ENCODE measurements at places on chromosomes 4 and X.

GRCh38 chr4:83241132-83241531 lies 43.5 kb downstream of the COQ2 start:
- no peak for DNase-seq

DNA sequence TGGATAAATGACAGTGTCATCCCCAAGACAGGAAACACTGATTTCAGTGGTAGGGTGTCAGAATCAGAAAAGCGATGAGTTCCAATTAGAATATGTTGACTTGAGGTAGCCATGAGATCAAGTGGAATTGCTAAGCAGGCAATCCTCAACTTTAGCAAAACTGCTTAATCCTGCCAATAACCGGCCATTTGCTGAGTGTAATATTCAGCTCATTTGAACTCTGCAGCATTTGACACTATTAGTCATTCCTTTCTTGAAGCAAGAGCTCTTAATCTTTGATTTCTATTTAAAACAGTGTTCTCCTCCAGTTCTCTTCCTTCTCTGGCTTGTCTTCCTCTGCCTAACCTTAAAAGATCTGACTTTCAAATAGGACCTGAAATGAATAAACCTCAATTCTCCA lies 68.7 kb upstream of the DCLK2 start:
- no peak for DNase-seq

DNA sequence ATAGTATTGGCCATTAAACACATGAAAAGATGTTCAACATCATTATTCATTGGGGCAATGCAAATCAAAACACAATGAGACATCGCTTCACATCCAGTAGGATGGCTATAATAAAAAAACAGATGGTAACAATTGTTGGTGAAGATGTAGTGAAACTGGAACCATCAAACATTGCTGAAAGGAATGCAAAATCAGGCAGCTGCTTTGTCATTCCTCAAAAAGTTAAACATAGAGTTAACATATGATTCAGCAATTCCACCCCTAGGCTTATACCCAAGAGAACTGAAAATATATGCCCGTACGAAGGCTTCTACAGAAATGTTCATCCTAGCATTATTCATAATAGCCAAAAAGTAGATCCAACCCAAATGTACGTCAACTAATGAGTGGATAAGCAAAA lies 144.0 kb upstream of the NAP1L5 start:
- peak; percentile 71 for DNase-seq

GRCh38 chr4:76494871-76495590 lies 60.0 kb downstream of the SHROOM3 start:
- DNase-seq = no peak

DNA sequence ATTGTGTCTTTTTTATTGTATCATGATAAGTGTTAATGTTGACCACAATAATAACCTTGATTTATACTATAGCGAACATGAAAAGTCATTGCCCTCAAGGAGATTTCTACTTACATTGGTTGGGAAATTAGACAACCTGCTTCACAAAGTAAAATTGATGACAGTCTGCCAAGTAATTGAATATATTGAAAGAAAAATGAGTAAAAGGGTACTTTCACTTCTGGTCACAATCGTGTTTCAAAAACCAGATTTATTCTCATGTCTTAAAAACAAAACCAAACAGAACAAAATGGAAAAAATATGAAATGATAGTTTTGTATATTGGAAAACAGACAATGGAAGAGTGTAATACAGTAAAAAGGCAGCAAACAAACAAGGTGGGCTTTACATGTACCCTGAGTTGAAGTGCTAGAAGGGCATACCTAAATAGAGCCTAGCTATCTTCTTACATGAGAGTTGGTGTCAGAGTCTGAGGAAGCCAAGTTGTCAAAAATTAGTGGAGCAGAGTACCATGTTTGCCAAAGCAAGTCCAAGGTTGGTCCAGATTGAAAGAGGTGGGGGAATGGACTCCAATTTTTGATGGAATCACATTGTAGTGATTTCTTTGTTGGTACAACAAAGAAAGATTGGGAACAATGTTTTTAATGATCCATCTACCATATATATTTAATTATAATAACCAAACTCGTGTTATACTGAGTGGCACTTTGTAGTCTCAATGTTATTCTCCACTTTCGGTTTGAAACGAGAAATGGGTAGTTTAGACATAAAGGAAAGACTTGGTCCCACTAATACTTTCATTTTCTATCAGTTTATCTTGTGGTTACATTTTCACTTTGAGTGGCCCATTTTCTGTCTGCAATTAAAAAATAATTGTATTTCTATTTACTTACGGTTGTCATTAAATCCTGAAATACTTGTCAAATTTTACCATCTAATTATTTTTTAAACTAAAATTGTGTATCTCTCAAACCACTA lies 775.6 kb downstream of the STIM2 start:
- no peak for DNase-seq

DNA sequence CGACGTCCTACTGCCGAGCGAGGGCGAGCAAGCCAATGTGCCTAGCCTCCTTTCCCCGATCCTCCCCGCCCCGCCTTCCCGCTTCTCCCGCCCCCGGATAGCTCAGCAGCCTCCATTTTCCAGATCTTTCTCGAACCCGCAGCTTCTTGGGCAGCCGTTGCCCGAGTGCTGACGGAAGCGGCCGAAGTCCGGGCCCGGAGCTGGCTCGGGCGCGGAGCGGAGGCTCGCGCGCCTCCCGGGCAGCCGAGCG lies 172 bp upstream of the HSPA4L start:
- DNase-seq = peak; percentile 82
